ENCODE measurements at places on chromosomes 2 and 18.
A peak's percentile ranks its signal among the peaks of the same experiment; 100 is the strongest.

DNA sequence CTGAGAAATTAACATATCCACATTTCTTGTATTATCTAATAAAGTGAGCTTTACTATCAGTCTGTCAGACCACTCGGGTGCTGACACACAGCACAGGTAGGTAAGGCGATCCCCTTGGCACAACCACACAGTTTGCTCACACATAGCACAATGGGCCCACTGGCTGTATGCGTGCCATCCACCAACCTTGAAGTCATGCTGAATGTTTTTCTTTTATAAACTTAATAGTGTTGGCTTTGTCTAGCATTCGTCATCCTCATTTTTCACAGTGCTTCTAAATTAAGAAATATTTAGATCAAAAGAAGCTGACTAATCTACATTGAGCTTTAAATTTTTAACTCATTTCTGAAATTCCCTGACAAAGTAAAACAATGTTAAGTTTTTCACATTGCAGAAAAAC lies 50.0 kb upstream of the PAPOLG start:
- no peak for DNase-seq

GRCh38 chr2:200637901-200638300 lies 52.1 kb downstream of the AOX1 start:
- no peak for DNase-seq

GRCh38 chr2:57146951-57147350 lies 899.7 kb upstream of the VRK2 start:
- DNase-seq, result no peak

DNA sequence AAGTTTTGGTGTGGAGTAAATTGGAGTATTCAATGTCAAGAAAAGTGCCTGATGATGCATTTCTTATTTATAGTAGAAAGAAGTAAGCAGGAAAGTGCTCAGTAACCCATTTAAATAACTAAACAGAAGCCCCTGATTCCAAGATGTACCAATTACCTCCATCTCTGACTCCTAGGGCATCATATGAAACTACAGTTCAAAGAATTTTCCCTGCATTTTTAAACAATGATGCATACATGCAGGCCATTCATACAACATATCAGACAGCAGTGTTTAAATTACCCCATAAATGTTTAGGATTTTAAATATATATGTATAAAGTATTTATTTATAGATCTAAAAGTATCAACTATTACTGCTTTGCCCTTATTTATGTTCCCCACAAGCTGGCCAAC lies 36.2 kb downstream of the FTCDNL1 start:
- DNase-seq, result no peak

GRCh38 chr2:102367331-102367971 lies 11.9 kb downstream of the IL18R1 start:
- no peak for DNase-seq

DNA sequence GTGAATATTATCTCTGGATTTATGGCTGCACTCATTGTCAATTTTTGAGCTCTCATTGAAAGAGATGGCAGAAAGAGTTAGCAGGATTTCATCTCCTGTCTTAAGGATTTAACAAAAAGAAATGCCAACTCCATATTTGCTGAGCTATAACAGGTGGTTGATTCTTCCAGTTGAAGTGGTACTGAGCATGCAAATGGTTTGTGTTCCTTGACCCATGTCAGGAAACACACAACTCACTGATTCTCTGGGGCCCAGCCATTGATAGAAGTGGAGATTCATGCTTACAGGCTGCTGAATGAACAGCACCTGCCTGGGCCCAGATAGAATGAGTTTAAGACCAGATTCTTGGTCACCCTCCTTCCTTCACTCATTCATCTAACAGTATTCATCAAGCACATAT lies 128.8 kb downstream of the CERS6 start:
- no peak for DNase-seq

DNA sequence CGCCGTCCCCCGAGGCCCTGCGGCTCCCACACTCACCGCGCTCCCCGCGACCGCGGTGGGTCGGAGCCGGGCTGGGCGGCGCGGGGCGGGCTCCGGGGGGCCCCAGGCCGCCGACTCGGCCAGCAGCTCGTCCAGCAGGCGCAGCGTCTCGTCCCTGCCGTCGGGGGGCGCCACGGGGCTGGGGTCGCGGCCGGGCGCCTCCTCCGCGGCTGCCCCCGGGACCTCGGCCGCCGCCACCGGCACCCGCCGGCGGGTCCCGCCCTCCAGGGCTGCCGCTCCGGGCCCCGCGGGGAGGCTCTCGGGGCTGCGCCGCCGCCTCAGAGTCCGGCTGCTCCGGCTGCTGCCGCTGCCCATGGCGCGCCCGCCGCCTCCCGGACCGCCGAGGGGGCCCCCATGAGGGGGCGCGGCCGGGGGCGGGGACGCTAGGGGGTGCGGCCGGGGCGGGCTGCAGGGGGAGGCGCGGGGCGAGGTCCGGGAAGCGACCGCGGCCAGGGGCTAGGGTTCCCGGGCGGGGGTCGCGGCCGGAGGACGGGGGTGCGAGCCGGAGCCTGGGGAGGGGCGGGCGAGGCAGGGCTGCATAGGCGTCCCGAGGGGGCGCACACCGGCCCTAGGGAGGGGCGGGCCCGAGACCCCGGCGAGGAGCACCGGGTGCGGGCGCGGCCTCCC lies at the start of gene CYS1:
Gene CYS1 (minus strand): TSS at position 542 of the 666 bp plus-strand sequence. CDS start 188 bp downstream, at position 354.
- no peak for DNase-seq

DNA sequence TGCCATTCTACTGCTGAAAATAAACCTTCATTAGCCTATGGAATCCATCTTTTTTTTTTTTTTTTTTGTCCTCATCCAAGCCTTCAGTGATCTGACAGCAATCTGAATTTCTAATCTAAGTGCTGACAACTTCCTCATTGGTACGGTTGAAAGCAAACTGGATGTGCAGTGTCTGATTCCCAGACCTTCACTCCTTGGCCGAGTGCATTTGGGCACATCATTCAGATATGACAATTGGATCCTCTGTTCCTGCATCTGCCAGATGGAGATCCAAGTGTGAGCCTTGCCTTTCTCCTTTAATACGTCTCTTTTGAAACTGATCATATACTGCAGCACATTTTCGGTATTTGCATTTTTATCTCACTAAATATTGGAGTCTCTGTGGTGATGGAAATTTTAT lies 713.1 kb downstream of the DCDC2C start:
- DNase-seq, result no peak

- DNase-seq, result no peak
These were observed 1.0 kb upstream of the KYNU start for GRCh38 chr2:142876423-142876822.

DNA sequence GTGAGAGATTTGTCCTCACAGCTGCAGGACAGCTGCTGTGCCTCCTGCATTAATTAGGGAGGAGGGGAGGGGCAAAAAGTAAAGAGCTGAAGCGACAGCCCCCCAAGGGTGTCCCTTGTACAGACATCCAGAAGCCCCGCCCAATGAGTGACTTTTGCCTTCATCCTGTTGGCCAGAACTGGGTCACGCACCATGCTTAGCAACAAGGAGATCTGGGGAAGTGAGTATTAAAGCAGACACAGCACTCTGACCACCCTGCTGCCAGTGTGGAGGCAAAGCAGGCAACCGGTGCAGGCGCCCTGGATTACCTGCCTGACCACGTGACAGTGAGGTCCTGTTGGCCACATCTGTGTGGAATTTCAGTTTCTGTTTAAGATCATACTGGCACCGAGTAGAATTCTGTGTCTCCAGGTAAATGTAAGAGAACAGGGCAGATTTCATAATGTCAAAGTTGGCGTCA lies 21.5 kb upstream of the BIN1 start:
- DNase-seq, result no peak

GRCh38 chr18:26806224-26806623 lies 59.3 kb downstream of the AQP4 start:
- DNase-seq, result no peak

GRCh38 chr2:45207101-45207500 lies 197.8 kb upstream of the SIX2 start:
- DNase-seq, result peak; percentile 33

DNA sequence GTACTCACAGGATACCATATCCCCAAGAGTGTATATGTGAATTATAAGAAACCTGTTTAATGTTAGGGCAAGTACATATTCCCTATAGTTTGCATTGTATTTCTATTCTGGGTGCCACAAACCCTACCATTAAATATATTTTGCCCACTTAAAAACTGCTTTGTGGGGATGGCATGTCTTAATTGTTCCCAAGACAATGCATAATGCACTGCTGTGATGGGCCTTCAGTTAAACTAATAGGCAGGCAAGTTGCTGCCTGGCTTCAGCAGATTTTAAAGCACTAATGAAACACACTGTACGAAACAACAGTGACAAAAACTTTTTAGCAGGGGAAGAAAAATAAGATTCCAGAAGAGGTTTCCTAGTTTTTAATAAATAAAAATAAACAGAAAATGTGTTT lies 104.8 kb upstream of the VRK2 start:
- no peak for DNase-seq

DNA sequence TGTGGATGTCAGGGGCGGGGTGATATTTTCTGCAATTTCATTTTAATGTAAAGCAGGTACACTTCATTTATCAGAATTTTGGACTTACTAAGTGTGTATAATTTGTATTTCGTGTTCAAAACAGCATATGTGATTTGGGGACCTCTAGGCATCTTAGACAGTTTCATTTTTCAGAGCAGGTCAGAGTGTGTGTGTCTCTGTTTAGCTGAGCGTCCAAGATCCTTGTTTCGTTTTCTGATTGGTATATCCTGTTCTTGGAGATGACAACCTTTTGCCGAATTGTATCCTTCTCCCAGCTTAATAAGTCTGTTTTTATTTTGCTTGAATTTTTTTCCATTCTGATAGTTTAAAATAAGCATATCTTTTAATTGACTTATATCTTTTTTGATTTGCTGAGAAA lies 128.3 kb downstream of the KCNJ3 start:
- no peak for DNase-seq

- no peak for DNase-seq
These were observed 5.3 kb downstream of the AGFG1 start for GRCh38 chr2:227477291-227477690.

GRCh38 chr18:70005580-70005979 lies 57.9 kb upstream of the CD226 start:
- DNase-seq, result no peak

DNA sequence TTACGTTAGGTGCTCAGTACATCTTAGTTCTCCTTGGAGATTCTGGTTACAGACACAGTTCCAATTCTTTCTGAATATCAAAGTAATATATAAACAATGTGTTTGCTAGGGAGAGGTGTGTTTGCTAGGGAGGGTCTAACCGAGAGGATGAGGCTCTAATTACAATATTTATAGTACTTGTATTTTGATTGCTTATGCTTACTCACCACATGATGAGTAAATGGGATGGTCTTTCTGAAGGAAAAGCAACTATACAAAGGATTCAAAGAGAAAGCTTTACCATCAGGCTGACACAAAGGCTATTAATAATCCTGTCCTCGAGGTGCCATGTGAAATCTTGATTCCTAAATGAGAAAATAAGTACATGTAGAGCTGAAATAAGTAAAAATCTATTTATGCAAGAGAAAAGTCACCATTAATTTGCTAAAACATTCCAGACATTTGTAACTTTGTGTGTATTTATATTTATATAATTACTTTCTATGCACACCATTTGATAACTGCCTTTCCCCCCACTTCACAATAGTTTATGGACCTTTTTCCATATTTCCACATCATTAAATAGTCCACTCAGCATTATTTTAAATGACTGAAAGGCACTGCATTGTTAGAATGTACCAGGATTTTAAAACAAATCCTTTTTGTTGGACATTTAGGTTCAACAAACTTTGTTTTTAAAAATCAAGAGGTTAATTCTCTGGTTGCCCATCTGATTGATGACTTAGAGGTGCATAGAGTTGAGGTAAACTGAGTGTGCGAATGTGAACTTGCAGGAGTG lies 94.5 kb upstream of the FN1 start:
- no peak for DNase-seq

DNA sequence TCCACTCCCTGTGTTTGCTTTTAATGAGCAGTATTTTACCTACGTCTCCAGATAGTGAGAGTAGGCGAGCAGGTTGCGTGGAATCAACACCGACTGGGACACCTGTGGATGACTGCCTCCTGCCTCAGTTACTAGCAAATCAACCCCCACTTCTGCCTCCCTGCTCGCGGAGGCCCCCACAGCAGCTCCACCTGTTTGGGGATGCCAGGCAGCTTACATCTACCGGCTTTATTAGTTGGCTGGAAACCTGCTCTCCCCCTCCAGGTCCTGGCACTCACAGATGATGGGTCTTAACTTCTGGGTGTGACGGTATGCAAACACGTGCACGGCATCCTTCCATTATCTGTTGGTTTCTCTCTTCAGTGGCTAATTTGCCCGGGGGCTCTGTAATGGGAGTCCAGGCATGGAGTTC lies 164.4 kb upstream of the SESTD1 start:
- no peak for DNase-seq

DNA sequence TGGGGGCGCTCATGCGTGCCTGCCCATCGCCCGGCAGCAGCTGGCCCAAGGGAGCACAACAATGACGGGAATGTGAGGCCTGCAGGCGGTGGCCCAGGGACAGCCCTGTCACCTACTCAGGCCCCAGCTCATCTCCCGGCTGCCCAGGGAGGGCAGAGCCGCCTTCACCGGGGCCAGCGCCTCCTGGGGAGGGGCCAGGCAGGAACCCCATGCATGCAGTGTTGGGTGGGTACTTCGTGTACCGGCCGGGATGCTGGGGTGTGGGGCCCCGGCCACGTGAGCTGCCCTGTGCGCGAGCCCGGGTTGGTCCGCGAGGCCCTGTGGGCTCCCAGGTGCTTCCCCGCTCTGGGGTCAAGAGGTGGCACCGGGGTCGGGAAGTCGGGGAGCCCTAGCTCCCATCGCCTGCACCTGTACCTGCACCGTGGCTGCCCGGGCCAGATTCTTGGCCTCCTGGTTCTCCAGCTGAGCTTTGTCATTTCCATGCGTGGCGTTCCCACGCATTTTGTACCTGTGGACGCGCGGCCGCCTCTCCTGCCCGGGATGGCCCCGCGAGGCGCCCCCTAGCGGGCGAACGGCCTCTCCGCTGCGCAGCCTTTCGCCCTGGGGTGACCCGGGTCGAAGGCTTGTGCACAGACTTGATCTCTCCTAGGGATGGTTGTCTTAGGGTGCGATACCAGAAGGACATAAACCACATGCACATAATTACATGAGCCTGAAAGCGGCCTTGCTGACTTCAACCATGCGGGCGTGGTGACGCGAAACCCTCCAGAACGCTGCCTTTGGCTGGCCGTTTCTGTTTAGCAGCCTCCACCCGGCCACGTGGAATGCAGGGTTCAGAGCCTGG lies 950 bp downstream of the KLHL30 start:
- no peak for DNase-seq
